H1 (cell line): ENCODE measurements at places on chromosomes 2 and 18. TPM values are rescaled to one million over a fixed set of nuclear protein-coding genes. Genes with fewer than 3 reads are reported as not detected.

Gene CABLES1
- total RNA-seq, result 26.4 and 28.0 TPM in 2 replicates

Gene CERKL
- total RNA-seq, result not detected in 2 replicates

Gene MZT2B
- 151 and 167 TPM in 2 replicates for total RNA-seq

Gene BCL11A
- 59.3 and 61.3 TPM in 2 replicates for total RNA-seq

Gene MATN3
- total RNA-seq, result 9.7 and 9.9 TPM in 2 replicates
